Left forelimb (tissue), 1 donor: ENCODE measurements at places on chromosomes 12 and 14.

DNA sequence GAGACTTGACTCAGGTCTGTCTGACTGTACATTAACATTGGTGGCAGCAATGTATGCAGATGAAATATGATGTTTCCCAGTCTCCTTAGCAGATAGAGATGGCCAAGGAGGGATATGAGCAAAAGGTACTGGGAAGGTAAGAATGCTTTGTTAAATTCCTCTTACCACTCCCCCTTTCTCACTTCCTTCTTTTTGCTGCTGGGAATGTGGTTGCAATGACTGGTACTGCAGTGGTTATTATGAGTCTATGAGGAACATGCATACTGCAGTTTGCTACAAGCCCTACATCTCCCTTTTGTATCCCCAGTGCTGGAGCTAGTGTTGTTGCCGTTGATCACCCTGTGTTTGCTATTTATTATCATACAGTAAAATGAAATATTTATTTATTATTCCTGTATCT, 35.9 kb downstream of the ALDH1L2 start:
- no peak for DNase-seq

DNA sequence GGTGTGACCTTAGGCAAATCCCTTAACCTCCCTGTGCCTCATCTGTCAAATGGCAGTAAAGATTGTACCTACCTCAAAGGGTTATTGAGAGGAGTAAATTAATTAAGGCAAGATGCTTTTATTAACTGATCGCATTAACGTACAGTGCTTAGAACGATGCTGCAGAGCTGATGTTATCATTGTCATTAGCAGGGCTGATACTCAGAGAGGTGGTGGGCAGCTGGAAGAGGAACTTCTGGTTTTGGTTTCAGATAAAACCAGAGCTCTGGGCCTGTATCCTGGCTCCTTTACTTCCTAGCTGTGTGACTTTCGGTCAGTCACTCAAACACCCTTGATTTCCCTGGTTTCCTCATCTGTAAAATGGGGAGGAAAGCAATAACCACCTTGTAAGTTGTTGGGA, 55.1 kb downstream of the CALM1 start:
- DNase-seq: no peak

- DNase-seq: no peak
Measured at GRCh38 chr12:78118486-78118885, 287.8 kb downstream of the NAV3 start.

GRCh38 chr12:89927226-89927698, 218.6 kb upstream of the ATP2B1 start:
- no peak for DNase-seq

GRCh38 chr12:40647651-40648050, 44.6 kb upstream of the CNTN1 start:
- no peak for DNase-seq

DNA sequence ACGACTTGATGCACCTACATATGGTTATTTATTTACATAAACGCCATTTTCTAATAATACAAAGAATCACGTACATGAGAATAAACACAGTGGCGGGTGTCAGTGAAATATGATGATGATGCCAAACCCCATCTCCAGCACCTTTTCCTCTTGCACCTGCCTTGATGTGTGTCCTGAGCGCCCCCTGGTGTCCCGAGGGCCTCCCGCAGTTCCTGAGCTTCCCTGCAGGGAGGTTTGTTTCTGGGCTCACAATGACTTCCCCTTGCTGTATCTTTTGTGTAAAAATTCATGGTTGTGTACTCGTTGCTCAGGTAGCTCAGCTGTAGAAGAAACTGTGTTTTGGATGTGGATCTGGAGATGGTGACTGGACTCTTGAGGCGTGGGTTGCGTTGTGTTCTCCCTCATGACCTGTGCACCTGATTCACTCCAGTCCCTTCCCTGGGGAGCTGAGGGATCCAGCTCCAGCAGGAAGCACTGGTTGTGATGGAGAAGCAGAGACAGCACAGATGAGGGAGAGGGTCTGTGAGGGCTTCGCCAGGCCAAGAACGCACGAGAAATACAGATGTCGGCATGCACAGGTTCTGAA, 1037.8 kb downstream of the TMEM121 start:
- no peak for DNase-seq

DNA sequence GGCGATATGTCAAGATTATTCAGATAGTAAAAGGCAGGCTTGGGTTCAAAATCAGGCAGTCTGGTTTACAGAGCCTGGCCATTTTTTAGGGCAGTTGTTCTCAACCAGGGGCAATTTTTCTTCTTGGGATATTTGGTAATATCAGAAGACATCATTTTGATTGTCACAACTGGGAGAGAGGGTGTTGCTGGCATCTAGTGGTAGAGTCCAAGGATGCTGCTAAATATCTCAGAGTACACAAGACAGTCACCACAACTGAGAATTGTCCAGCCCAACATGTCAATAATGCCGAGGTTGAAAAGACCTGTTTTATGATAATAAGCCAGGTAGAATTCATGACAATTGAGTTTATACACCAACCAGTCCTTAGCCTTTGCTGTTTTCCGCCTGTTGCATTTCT, 733.9 kb downstream of the NRXN3 start:
- DNase-seq: no peak

DNA sequence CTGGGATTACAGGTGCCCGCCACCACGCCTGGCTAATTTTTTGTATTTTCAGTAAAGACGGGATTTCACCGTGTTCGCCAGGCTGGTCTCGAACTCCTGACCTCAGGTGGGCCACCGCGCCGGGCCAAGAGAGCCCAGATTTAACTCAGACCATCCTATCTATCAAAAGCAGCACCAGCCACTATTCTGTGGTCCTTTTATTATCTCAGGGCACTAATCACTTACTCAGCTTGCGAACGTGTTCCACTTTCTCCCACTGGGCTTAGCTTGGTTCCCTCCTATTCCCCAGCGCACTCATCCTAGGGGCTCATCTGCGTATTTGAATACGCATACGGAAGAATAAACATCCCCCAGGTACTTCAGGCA, 16.2 kb upstream of the AACS start:
- no peak for DNase-seq

- DNase-seq: peak; percentile 8
Measured at GRCh38 chr14:75969891-75970290, 11.9 kb downstream of the TGFB3 start.

DNA sequence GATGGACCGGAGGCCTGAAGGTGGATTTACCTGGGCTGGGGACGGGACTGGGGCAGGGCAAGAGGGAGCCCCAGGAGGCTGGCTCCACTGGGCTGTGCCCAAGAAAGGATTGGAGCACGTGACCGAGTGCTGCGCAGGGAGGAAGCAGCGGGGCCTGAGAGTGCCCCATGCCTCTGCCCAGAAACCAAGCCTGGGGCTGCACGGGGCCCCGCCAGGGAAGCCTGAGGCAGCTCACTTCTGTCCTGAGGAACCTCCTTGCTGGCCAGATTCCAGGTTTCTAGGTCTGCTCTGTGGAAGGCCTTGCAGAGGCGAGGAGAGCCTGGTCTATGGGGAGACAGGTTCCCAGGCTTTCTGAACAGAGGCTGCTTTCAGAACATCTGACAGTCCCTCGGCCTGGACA, 10.4 kb downstream of the NGB start:
- DNase-seq: no peak
